ENCODE measurements at places on chromosomes 11 and 22.

GRCh38 chr11:118157186-118157895, 4.7 kb upstream of the SCN4B start:
- DNase-seq, result no peak

GRCh38 chr11:3745161-3745560, 52.2 kb downstream of the NUP98 start:
- DNase-seq, result no peak

- no peak for DNase-seq
Measured at GRCh38 chr11:8533332-8533731, 60.7 kb downstream of the STK33 start.

GRCh38 chr11:76591416-76591815, 79.1 kb downstream of the LRRC32 start:
- no peak for DNase-seq

GRCh38 chr11:66691311-66691980, 13.8 kb upstream of the RBM4B start:
- no peak for DNase-seq

- no peak for DNase-seq
Measured at GRCh38 chr11:34029176-34029575, 22.4 kb upstream of the CAPRIN1 start.

GRCh38 chr11:67687986-67688385, 13.6 kb upstream of the ALDH3B2 start:
- DNase-seq, result no peak

DNA sequence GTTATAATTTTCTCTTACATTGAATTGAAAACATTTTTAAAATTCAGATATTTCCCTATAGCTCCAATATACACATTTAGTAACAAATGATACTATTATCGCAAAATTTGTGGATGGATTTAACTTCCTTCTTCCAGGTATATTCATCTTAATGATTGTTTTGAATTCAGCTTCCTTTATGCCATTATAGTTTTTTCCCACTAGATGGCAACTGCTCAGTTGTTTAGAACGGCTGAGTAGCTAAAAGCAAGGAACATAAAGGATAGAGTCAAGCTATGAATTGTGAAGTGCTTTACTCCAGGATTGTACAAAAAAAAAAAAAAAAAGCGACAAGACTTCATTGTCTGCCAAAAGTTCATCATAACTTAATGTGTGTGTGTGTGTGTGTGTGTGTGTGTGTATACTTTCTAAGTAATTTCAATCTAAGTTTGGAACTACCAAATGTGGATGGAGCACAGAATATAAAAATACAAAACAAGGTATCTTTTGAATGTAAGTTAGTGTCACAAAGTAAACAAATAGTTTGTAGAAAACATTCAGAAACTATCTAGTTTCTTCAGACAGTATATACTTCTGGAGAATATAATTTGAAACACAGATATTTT, 846.4 kb downstream of the DLG2 start:
- no peak for DNase-seq

DNA sequence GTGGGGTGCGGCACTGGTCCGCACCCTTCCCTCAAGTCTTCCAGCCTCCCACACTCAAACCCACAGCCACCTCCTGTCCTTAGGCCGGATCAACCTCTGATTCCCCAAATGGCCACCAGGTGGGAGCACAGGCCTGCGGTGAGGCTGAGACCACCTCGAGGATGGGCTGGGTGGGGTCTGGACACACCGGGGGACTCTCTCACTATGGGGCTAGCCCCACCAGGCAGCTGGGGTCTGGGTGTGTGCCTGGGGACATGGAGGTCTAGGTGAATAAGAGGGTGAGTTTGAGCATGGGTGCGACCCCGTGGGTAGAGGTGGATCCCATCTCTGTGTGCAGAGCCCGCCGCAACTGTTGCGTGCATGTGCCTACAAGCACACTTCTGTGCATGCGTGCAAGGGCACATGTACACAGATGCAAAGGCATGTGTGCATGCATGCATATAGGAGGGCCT, 32.6 kb downstream of the MYO18B start:
- no peak for DNase-seq

DNA sequence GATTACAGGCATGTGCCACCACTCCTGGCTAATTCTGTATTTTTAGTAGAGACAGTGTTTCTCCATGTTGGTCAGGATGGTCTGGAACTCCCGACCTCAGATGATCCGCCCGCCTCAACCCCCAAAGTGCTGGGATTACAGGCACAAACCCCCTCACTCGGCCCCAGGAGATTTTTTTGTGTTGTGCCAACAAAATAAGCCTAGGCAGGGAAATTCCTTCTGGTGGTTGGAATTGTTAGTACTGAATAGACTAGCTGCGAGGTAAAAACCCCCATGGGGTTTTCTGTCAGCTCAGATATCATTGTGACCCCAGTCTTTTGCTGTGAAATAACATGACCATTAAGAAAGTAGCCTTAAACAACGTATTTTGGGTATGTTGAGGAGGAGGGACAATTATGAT, 144.9 kb downstream of the BCR start:
- no peak for DNase-seq

DNA sequence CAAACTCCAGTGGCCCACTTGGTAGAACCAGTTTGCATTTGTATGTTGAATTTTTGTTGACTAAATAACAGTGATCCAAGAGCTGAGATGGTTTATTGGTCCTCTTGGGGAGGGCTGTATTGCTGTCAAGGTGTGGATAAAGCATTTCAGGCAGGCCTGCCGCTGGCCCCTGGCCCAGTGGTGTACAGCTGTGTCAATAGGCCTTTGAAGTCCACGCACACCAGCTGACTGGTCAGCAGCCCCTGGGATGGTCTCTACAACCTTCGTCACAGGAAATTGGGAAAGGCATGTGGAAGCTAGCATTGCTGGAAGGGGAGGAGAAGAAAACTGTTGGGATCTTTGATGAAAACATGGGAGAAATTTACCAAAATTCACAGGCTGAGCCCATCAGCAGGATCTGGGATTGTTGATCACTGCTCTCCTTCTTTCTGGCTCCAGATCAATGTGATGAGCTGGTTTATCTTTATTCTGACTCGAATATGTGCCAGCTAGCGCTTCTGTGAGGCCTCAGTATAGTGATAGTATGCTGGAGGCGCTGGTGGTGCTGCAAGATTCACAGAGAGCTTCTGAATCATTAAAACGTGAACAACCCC, 12.5 kb upstream of the E2F8 start:
- DNase-seq, result no peak

DNA sequence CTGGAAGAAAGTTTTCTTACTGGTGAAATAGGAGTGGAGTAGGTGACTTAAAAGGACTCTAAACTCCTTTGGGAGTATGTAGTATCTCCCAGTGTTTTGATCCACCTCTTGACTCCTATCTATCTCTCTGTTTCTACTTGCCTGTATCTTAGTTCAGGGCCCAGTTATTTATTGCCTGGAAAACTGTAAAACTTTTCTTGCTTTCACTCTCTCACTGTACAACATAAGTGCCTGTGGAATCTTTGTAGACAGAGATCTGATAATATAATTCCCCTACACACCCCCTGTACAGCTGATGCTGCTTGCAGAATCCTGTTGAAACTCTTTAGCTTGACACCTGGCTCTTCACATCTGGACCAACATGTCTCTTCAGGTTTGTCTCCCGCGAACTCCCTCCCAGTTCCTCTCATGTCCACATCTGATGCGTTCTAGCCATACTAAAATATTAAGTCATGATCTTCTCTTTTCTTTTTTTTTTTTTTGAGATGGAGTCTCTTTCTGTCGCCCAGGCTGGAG, 26.5 kb upstream of the SESN3 start:
- DNase-seq, result no peak

- no peak for DNase-seq
Measured at GRCh38 chr11:73946798-73947458, 3.9 kb upstream of the DNAJB13 start.

DNA sequence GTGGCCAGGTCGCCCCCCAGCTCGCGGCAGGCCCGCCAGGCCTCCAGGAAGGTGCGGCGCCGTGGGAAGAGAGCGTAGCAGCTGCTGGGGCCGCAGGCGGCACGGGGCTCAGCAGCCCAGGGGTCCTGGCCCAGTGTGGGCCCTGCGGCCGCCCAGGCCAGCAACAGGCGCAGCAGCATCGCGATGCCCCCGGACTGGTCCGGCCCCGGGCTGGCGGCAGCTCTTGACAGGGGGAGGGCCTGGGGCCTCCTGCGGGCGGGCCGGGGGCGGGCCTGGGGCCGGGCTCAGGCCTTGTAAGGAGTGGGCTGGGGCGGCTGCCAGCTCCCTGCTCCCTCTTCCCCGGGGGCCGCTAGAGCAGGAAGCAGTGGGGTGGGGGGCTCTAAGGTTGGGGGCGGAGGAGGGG, at the start of gene CD248:
TSS of gene CD248 (minus strand) at position 196 of the 403 bp plus-strand sequence. CDS start at position 179, 17 bp downstream.
- DNase-seq, result no peak

- no peak for DNase-seq
Measured at GRCh38 chr11:120532832-120533196, 21.3 kb downstream of the GRIK4 start.

- DNase-seq, result no peak
Measured at GRCh38 chr22:32712644-32713355, 88.7 kb upstream of the TIMP3 start.

DNA sequence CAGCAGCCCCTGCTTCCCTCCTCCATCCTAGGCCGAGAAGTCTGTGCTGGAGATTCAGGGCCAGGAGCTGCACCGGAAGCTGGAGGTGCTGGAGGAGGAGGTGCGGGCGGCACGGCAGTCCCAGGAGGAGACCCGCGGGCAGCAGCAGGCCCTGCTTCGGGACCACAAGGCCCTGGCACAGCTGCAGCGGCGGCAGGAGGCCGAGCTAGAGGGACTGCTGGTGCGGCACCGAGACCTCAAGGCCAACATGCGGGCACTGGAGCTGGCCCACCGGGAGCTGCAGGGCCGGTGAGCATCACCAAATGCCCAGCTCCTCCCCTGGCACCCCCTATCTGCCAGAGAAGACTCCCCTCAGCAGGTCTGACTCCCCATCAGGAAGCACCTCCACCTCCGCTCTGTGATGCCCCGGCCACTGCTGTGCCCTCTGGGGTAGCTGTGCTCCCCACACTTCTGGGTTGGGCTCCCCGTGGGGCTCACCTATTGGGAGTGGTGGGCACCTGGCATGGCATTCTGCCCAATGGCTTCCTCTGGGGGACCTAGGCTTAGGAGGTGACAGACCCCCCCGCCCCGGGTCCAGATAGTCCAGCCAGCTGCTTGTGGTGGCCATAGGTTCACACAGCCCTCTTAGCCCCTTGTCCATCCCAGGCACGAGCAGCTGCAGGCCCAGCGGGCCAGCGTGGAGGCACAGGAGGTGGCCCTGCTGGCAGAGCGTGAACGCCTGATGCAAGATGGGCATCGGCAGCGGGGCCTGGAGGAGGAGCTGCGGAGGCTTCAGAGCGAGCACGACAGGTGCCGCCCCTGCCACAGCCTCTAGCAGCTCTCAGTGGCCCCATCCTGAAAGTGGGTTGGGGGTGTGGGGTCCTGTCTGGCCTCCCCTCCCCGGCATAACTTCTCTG, 6.6 kb upstream of the RPS6KA4 start:
- no peak for DNase-seq

GRCh38 chr22:50182176-50183081, 3.3 kb upstream of the TRABD start:
- peak; percentile 80 for DNase-seq

DNA sequence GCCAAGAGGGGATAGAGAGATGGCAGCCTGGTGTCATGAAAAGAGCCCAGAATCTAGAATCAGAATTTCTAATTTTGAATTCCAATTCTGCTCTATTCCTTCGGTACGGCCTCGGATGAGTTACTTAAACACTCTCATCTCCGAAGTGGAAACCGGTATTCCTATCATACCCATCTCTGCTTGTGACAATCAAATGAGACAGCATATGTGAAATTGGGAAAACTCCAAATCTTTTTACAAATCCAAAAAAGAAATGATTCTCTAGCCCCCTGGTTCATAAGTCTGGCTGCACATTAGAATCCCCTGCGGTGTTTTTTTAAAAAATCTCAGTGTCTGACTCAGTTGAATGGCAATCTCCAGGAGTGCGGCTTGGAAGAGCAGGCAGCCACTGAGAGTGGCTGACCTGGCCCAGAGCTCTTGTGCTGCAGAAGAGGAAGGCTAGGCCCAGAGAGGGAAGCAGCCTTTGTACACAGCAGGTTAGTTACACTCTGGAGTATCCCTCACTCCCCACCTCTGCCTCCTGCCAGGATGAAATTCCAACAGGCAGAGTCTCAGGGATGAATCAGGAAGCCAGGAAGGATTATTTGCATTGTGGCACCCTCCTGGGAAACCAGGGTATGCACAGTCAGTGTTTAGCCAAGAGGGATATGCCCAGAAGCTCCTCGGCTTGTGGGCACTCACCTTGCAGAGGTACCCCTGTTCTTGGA, 93.6 kb upstream of the ISX start:
- no peak for DNase-seq

GRCh38 chr22:23110922-23111527, 30.8 kb downstream of the RSPH14 start:
- no peak for DNase-seq

- DNase-seq, result no peak
Measured at GRCh38 chr11:34631737-34632104, 10.8 kb downstream of the EHF start.

DNA sequence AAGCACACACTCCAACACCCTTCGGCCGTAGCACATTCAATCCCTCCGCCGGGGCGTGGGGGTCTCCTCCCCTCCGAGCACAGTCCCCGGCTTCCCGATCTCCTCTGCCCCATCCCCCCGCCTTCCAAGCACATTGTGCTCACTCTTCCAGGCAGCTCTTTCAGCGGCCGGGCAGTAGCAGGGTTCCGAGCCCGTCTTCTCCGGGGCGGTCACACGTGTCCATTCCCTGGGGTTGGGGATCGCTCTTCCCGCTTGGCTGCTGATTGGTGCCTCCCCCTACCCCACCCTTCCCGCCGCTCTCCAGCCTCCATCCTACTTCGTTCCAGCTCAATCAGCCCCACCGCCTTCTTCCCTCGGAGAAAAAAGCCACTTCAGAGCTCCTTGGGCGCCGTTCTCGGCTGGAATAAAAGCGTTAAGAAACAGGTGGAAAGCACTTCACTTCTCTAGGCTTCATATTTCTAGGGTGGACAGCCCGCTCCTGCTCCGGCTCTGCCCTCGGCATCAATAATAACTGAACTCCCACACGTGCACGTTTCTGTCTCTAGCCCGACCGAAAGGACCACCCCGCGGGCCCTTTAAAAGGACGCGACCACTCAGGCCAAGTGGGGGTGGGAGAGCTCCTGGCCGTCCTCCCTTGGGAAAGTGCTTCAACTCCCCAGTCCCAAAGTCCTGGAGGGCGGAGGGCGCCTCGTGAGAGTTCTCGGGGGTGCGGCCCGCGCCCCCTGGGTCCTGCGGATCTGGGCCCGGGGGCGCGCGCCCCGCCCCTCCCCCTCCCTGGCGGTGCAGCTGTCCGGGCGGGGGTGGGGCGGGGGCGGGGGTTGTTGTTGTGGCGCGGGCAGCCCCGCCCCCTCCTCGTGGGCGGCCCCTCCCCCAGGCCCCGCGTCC, 464 bp upstream of the CECR2 start:
- DNase-seq, result peak; percentile 58

- DNase-seq, result no peak
Measured at GRCh38 chr22:25127318-25127717, 72.3 kb upstream of the CRYBB3 start.

Data from breast epithelium (tissue), 4 donors.